Large intestine (tissue), 12 donors: ENCODE measurements at places on chromosomes 12 and 14. TPM values are rescaled to one million over a fixed set of nuclear protein-coding genes. Genes with fewer than 3 reads are reported as not detected.

GRCh38 chr12:11677093-11677492, 27.6 kb downstream of the ETV6 start:
- no peak for DNase-seq

DNA sequence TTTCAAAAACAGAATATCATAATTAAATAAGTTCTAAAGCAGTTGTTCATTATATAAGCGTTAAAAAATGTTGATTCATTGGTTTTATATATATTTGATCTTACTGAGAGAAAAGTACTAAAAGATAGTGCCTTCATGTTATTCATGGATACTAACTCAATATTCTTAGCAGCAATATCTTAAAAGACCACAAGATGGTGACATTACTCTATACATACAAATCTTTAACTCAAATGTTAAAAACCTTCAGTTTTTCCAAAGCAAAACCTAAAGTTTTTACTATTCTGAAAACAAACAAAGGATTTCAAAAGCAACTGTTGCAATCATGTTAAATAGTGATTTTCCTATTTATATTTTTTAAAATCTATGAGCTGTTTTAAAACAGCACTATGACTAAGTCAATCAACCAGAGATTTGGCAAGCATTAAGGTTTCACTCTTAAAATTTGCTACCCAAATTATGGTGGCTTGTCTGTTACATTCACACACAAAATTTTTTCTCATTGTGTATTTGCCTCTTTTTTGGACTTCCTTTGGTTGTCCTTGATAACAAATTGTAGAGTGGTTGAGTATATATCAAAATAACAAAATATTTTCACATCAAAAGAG, 50.1 kb upstream of the RERGL start:
- peak; percentile 13 for DNase-seq

DNA sequence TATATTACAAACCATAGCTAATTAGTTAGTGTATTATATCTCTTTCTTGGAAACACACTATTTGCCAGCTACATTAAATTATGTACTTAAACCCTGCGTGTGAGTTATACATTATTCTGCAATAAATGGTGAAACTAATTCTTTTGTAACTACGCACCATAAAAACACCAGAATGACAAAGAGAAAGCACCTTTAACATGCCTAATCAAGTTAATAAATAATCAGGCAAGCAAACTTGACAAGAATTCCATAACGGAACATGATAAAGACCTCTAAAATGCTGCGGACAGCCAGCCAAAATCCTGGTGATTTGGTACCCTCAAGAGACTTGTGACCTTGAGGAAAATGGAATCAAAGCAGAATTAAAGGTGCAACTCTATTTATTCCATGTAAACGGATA, 375.3 kb upstream of the KITLG start:
- no peak for DNase-seq

DNA sequence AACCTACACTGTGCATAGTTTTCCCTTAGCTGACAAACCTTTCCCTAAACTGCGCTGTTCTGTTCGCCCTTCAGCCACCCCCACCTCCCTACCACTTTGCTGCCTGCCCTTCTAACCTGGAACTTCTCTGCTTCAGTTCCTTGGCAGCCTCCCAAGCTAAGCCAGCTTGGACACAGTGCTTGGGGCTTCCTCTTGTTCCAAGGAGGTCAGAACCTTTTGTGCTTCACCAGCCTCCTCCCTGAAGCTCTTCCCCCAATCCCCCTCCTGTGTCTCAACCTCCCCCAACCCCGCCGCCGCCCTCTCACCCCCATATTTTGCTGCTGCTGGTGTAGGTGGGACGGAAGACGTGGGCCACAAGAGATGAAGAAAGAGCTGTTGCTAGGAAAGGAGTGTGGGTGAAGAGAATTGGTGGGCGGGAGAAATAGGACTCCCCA, 8.1 kb upstream of the RIC8B start:
- no peak for DNase-seq

DNA sequence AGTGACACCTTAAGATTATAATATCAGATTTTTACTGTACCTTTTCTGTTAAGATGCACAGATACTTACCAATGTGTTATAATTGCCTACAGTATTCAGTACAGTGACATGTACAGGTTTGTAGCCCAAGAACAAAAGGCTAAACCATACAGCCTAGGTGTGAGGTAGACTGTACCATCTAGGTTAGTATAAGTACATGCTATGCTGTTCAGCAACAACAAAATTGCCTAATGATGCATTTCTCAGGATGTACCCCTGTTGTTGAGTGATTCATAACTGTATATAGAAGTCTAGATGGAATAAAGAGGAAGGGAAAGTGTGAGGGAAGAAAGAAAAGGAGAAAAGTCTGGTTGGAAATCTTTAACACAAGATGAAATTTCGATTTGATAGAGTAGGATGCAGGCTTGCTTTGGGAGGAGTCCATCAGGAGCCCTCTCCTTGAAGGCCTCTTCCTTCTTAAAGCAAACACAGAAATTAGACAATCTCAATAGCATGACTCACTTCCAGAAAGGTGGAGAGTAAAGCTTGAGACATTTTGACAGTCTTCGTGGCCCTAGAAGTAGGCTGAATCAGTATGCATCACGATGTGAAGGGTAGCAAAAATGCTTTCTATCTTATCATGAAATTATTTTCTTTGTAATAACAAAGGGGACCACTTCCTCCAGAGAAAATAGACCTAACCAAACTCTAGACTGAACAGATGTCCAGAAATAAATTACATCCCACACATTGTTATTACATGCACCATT, 191.5 kb downstream of the SYT1 start:
- no peak for DNase-seq

DNA sequence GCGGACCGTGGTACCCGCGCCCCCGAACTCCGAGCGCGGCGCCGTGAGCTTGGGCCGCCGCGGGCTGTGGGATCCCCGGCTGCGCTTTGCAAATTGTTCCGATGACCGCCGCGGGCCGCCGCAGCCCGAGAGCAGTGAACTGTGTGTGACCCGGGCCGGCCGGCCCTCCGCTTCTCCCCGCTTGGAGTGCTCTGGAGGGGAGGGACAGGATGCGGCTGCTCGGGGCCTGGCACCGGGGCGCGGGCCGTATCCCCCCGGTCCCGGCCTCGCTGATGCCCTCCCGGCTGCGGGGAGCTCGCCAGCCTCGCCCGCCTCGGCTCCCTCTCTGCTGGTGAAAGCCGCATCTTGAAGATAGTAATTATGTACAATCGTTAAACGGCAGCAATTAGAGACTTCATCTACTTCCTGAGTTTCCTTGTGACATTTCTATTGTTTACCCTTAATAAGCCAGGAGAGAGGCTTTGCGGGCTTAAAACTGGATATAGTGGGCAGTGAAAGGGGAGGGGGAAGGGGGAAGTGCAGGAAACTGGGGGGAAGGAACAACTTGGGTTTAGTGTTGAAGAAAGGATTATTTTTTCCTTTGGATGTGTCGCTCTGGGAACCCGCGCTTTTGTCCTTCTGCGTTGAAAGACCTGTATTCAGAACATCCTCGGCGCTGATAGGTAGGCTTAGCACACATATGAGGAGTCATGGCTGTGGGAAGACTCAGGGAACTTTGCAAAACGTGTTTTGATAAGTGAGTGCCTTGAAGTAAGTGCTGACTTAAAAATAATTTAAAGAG, 1.2 kb downstream of the PELI2 start:
- peak; percentile 71 for DNase-seq

DNA sequence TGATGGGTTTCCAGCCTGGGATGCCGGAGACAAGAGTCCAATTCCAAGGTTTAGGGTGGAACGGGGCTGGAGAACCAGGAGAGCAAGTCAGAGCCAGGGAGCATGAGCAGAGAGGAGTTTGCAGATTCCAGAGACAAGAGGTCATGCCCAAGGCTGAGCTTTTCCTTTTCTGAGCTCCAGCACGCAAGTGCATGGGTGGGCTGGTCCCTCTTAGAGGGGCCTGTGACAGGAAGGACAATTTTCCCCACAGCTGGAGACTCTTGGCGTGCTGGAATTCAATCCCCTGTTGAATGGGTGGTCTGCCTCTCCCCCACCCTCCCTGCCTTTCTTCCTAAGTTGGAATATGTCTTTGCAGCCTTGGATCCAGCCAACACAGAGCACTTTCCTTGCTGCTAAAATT, 431.9 kb downstream of the BCL11B start:
- DNase-seq: no peak

GRCh38 chr12:82461836-82462235, 103.5 kb downstream of the METTL25 start:
- no peak for DNase-seq

DNA sequence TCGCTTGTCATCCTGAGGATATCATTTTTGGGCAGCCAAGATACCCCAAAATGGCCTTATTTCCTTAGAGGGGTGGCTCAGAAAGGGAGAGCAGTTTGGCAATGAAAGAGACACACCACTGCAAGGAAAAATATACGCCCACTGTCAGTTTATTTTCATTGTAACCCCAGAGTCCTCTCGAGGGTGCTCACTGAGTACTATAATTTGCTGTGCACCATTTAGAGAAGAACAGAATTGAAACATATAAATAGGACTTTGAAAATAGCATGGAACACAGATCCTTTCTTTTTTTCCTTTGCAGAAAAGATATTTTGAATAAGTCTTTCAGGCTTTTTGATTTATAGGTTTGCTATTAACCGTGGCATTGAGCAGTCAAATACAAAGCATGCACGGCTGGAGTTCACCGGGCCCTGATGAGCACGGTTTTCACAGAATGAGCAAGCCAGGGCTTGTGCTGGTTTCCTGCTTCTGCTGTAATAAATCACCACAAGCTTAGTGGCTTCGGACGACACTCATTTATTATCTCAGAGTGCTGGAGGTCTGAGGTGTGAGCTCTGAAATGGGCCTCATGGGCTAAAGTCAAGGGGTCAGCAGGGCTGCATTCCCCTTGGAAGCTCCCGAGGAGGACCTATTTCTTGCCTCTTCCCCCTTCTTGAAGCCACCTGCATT, 152.3 kb downstream of the ZNF664 start:
- no peak for DNase-seq

GRCh38 chr14:99232714-99233214, 39.2 kb downstream of the BCL11B start:
- no peak for DNase-seq

GRCh38 chr12:1428671-1429070, 165.7 kb downstream of the FBXL14 start:
- DNase-seq: no peak

DNA sequence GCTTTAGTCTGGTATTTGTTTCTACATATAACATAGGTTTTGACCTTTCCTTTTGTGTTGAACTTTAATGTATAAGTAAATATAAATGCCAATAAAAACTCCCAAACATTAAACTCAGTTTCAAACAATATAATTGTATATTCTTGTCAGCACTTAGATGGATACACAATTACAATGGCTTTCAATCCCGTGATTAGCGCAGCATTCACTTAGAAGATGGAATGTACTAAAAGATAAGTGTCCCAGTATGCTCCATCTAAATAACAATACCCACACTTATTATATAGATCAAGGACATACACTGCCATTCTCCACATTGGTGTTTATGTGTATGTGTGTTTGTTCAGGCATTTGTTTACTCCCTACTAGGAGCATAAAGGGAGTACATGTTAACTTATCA, 193.1 kb downstream of the SOX5 start:
- DNase-seq: no peak

DNA sequence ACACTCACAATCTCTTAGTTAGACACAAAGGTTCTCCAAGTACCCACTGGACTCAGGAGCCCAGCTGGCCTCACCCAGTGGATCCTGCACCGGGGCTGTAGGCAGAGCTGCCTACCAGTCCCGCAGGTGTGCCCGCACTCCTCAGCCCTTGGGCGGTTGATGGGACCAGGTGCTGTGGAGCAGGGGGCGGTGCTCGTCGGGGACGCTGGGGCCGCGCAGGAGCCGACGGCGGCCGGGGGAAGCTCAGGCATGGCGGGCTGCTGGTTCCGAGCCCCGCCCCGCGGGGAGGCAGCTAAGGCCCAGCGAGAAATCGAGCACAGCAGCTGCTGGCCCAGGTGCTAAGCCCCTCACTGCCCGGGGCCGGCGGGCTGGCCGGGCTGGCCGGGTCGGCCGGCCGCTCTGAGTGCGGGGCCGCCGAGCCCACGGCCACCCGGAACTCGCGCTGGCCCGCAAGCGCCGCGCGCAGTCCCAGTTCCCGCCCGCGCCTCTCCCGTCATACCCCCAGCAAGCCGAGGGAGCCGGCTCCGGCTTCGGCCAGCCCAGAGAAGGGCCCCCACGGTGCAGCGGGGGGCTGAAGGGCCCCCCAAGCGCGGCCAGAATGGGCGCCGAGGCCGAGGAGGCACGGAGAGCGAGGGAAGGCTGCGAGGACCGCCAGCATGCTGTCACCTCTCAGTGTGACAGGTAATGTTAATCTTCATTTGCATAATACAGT, 506.8 kb downstream of the LRFN5 start:
- no peak for DNase-seq

GRCh38 chr14:89349171-89350008, 67.6 kb downstream of the FOXN3 start:
- DNase-seq: peak; percentile 95

GRCh38 chr14:63027719-63028118, 17.5 kb downstream of the KCNH5 start:
- DNase-seq: no peak

DNA sequence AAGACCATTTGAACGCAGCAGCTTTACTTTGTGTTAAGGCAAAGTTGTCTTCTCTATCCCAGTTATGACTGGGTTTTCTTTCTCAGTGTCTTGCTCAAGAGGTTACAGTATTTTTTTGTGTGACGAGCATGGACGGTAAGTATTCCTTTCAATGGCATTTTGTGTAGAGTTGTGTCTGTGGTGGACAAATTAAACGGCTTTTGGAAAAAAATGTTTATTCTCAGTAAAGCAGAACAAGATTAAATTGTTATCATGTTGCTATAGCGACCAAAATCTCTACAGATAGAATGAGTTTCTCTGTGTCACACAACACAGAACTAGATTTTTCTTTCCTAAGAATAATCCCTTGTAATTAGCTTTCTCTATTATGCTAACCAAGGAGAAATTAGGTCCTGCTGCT, 417.1 kb downstream of the AEBP2 start:
- DNase-seq: no peak

GRCh38 chr12:82838131-82838551, 151.4 kb downstream of the TMTC2 start:
- no peak for DNase-seq

DNA sequence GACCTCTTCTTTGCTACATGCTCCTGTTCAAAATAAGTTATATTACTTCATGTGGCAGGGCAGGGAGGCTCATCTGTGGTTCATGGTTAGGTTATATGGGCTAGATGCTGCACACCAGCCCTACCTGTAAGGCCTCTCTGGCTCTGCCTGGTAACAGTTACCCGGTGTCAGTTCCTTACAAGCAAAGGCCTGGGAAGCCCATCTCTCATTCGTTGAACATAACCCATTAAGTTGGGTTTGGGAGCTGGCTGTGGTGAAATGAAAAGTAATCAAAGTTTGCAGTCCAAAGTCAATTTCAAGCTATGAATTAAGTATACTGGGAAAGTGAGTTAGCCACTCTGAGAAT, 183.2 kb downstream of the PPM1H start:
- DNase-seq: no peak

- DNase-seq: no peak
Measured at GRCh38 chr12:83613586-83614110, 926.9 kb downstream of the TMTC2 start.

Gene MFAP5
- polyA plus RNA-seq: 7.6 TPM

Gene OR6C3
- polyA plus RNA-seq: not detected

Gene ARHGEF25
- polyA plus RNA-seq: 17.8 TPM

Gene FAM90A1
- 0.91 TPM for polyA plus RNA-seq

Gene ST8SIA1
- polyA plus RNA-seq: 4.4 TPM

Gene GRIP1
- polyA plus RNA-seq: 6.7 TPM

Gene CERS5
- polyA plus RNA-seq: 32.5 TPM

Gene RHOJ
- 20.7 TPM for polyA plus RNA-seq

Gene TAS2R8
- not detected for polyA plus RNA-seq
